GF-D8 (cell line): ENCODE measurements at places on chromosomes 11 and 22.
A peak's percentile ranks its signal among the peaks of the same experiment; 100 is the strongest.

DNA sequence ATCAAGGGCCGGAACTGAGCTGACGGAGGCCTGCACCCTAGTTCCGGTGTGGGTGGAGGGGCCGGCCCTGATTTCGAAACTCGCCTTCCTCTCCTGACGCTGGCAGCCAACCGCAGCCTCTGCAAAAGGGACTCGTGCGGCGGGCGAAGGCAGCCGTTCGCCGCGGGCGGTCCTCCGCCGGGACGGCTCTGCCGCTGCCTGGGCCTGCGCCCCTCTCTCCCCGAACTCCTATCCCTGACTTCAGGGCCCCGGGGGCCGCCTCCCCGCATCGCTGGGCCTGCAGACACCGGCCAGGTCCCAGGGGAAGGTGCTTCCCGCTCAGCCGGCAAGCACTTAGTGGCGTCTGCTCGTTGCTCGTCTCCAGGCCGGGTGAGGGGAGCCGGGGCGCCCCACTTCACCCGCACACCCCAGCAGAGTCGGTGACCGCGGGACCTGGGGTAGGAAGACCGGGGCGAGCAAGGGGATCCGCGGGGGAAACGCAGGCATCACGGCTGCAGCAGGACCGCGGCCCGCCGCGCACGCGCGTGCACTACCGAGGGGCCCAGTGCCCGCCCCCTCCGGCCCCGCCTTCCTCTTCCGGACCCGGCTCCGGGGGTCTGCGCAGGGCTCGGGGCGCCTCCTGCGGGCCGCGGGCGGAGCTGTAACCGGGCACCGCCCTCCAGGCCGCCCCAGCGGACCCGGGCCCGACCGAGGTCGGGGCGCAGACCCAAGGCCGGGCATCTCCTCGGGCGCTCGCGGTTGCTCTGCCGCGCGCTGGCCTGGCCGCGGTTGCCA, 464 bp upstream of the ANKRD13D start:
- DNase-seq, result peak; percentile 79

- no peak for DNase-seq
Measured at GRCh38 chr11:45879803-45880686, 5.4 kb upstream of the MAPK8IP1 start.

GRCh38 chr11:61163714-61164605, 2.7 kb upstream of the VPS37C start:
- DNase-seq, result peak; percentile 76

- no peak for DNase-seq
Measured at GRCh38 chr22:28188178-28188879, 269.3 kb upstream of the PITPNB start.
